ENCODE measurements at places on chromosomes 1 and 21.

DNA sequence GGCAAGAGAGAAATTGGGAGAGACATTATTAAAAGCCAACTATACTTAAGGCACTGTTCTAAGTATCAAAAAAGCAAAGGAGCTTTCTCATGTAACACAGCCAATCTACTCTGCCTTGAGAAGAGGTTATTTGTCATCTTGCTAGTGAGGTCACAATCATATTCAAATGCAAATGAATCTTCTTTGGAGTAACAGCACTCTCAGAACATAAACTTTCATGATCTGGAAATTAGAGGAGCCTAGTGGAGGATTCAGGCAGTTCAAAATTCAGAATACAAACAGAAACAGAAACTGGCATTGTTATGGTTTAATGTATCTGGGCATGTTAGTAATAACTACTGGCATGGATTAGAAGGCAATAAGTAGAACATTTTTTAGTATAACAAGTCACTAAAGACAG lies 57.4 kb downstream of the ARID4B start:
- peak; percentile 24 for DNase-seq

GRCh38 chr1:97693601-97694000 lies 227.2 kb downstream of the DPYD start:
- no peak for DNase-seq

DNA sequence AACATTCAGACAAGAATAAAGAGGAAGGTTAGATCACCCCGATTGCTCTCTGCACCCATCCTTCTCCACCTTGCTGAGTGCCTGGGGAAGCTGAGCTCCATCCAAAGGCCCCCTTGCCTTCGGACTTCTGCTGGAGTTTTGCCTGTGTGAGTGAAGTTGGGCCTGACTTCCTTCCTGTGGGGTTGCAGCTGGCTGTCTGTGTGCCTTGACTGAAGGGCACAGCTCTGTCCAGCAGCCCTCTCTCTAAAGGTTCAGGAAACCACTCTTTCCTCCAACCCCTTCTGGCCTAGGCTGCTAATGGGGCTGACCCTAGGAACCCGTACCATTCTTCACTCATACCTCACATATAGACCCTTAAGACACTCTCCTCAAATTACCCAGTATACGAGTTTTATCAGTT lies 173.4 kb upstream of the HMCN1 start:
- DNase-seq, result no peak

DNA sequence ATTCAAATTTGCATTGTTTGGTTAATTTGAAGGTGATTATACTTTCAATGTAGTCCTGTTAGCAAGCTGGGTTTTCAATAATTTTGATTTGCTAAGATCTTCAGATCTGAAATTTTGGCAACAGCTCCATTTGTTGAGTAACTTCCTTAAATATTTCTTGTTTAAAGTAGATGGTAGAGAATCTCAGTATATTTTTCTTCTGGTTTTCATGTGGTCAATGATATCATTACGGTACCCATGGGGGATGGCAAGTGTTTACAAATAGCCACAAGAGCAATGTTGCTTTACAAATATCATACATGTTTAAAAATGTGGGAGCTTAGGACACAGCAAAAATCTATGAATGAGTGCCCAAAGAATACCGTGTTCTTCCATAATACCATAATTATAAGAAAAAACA lies 175.9 kb downstream of the IFI44 start:
- no peak for DNase-seq

DNA sequence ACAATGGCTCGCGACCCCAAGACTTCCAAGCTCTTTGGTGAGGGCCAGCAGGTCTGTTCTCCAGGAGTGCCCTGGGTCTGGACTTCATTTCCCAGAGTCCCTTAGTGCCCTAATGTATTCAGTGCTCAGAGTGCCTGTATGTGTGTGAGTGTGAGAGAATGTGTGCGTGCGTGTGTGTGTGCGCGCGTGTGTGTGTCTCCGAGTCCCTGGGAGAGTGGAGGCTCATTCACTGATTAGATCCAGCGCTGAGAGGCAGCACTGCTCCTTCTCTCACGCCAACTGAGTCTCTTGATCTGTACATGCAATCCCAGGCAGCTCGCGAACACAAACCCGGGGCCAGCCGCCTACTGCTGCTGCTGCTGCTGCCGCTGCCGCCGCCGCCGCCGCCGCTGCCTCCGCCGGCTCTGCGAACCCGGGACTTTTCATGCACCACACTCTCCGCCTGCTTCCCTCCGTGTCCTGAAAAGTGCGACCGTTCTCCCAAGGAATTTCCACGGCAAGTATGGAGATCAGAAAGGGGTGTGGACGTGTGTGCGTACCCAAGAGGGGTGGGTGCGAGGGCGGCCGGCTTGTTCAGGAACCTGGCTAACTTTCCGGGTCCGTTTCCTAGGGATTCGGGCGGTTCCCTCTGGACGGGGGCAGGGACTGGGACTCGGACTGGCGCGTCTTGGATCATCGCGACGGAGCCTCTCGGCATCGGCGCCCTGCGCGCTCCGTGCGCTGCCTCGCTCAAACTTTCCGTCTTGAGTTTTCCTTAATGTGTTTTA lies at the start of gene RNF220:
Gene RNF220, plus strand, starts transcription at position 225 of the 767 bp plus-strand sequence.
- DNase-seq, result peak; percentile 40

- DNase-seq, result no peak
Observed at GRCh38 chr1:151565502-151566189, 25.5 kb downstream of the TUFT1 start.

GRCh38 chr1:204505674-204506200 lies 10.5 kb upstream of the MDM4 start:
- DNase-seq, result no peak

- DNase-seq, result no peak
Observed at GRCh38 chr1:186079084-186079684, 295.9 kb downstream of the TPR start.

- no peak for DNase-seq
Observed at GRCh38 chr1:25673962-25674806, 57.6 kb downstream of the MAN1C1 start.

- DNase-seq, result no peak
Observed at GRCh38 chr1:217432339-217432738, 198.6 kb downstream of the GPATCH2 start.

DNA sequence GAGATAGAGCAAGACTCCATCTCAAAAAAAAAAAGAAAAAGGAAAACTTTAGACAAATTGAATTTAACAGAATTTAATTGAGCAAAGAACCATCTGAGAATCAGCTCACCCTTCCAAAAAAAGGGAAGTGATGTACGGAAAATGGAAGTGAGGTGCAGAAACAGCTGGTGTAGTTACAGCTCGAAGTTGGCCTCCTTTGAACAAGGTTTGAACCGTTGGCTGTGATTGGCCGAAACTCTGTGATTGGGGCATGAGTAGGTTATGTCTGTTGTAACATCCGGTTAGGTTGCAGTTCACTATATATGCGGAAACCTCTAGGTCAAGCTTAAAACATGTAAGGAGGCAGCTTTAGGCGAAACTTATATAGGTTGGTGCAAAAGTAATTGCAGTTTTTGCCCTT lies 97.9 kb upstream of the KIF26B start:
- DNase-seq, result no peak

GRCh38 chr21:46322351-46323226 lies 1.1 kb downstream of the C21orf58 start:
- DNase-seq, result no peak

GRCh38 chr1:104785575-104786187 lies 1036.0 kb downstream of the AMY1C start:
- DNase-seq, result no peak

DNA sequence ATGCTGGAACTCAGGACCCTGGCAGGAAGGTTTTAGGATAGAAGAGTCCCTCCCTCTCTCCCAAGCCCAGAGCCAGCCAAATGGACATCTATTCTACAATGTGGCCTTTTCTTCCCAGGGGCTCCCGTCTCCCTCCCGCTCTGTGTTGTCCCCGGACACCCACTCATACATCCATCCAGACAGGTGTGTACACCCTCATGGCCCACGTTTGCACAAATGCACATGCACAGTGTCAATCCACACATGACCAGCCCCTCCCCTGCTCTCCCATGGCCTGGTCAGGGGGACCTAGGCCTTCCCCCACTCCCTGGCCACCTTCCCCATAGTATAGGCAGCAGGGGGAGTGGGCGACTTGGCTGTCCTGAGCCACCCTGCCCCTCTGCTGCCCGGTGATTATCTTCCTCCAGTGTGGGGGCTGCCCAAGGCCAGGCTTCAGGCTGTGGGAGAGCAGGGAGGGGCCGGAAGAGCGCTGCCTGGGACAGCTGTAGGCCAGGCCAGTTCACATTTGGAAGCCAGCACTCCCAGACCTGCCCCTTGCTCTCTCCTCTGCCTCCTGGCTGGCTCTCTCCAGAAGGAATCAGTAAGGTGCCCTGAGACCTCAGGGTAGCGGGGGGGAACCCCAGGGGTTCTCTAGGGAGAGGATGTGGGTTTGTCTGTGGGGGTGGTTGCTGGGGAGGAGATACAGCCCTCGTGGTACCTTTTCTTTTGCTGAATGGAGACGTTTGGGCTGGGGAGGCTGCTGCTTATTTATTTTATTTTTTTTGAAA lies 4.1 kb upstream of the PTPN7 start:
- peak; percentile 77 for DNase-seq

DNA sequence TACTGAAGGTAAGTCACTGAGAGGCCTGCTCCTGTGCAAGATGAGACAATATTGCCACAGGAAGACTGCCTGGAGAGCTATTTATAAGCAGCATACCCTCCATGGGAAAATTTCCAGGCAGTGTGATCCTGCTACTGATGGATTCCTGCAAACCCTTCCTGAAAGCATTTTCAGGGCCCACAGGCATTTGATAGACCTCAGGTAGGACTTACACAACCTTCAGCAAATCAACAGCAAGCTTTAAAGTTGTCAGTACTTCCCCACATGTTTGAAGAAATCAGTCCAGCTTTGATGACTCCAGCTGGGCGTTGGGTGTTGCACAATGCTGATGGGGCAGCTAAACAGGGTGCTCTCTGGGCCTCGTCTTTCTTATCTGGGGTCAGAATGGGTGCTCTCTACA lies 108.8 kb downstream of the PLXNA2 start:
- DNase-seq, result no peak

- DNase-seq, result no peak
Observed at GRCh38 chr21:39664586-39664985, 51.8 kb downstream of the B3GALT5 start.

DNA sequence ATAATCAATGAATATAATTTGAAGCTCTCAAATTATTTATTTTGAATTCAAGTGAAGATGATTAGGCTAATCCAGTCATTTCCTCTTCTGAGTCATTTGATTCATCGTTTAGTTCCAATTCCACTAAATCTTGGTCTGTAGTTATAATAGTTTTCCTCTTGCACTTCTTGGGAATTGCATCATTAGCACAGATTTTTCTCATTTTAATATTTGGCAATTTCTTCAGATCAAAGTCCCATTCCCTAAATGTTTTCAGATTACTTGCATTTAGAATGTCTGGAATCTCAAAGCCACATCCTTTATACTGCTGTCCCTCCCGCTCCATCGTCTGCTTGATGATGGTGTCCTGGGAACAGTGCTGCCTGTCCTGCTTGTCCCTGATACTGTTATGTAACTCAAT lies 43.5 kb downstream of the MAST2 start:
- DNase-seq, result no peak

DNA sequence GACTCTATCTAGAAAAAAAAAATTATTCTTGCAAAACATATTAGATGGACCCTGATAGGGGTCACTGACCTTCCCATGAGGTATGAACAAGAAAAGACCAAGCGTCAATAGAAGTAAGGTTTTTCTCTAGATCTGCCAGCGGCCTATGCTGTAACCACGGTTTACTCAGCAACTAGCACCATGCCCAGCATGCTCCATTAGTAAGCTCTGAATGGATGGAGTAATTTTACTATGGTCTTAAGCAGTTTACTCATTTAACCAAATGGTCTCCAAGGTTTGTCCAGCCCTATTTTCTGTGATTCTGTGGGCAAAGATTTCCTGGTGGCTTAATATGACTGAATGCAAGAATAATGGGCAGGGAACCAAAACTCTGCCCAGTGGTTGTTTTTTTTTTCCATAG lies 113.9 kb downstream of the ADSS2 start:
- no peak for DNase-seq

- DNase-seq, result no peak
Observed at GRCh38 chr1:110928191-110928590, 35.5 kb downstream of the LRIF1 start.

DNA sequence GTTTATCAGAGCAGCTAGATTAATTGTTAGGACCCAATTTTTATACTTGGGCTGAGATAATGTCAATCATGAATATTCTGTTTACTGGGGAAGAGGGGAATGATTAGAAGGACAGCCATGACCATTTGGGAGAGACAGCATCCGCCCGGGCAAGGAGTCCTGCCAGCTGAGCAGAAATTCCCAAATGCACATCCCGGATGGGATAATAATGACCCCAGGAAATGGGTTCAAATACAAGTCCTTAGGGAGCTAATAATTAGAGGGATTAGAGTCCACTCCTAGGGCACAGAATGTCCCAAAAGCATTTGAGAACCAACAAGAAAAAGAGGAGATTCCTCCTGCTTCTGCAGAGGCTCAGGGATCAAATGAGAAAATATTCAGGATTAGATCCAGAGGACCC lies 115.9 kb downstream of the LRRC53 start:
- no peak for DNase-seq
